K562 (cell line): ENCODE measurements at places on chromosomes 11 and 22. TPM values are rescaled to one million over a fixed set of nuclear protein-coding genes. Genes with fewer than 3 reads are reported as not detected.

C1QTNF5 gene
- 0.47 and 0.65 TPM in 2 replicates for total RNA-seq

- no peak for DNase-seq
Measured at GRCh38 chr11:69209421-69210309, 53.9 kb downstream of the SMIM38 start.

GRCh38 chr11:64881476-64881875, 3.1 kb upstream of the EHD1 start:
- DNase-seq = no peak

DNA sequence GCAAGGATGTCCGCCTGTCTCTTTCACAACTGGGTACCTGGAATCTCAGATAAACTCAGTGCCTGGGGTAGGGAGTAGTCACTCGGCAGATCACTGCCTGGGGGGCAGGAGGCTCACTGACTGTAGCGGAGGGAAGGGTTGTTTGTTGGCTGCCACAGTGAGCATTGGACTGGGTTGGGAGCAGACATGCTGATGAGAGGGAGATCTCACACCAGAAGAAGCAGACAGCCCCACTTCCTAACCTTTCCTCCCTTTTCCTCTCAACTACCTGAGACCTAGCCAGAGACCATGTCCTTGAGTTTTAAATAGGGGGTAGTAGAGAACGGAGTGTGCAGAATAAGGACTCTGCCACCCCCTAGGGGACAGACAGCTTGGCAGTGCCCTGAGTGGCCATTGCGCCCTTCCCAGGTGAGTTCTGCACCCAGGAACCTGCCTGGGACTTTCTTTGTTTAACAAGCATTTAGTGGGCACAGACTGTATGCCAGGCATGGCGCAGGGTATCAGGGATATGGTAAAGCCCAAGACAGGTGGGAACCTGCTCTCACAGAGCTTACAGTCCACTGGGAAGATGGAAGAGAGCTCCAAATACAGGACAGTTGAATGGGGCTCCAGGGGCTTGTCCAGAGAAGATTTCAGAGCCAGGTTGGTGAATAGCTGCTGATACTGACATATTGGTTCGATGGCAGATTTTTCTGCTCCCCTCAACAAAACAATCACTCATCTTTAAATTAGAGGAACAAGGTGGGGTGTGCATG, 115.7 kb upstream of the NNMT start:
- DNase-seq = no peak
